ENCODE measurements at places on chromosomes 11 and 22.

GRCh38 chr11:43467958-43468357, 109.2 kb downstream of the TTC17 start:
- DNase-seq = no peak

DNA sequence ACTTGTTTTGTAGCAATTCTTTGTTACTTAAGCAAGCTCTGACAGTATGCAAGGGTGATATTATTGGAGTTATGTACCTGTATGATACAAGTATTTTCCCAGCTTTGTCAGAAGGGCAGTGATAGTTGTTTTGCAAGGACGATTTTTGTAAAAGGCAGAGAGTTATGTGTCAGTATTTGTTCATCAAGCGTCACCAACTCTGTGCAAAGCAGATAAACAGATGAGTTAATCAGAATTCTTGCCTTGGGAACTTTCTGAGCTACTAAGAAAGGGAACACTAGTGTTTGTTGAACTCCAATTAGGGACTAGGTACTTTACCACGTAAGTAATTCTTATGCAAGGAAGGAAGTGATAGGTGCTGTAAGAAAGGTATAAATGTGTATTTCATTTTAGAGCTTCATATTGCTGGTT, 1.4 kb downstream of the USP47 start:
- DNase-seq = peak; percentile 21

DNA sequence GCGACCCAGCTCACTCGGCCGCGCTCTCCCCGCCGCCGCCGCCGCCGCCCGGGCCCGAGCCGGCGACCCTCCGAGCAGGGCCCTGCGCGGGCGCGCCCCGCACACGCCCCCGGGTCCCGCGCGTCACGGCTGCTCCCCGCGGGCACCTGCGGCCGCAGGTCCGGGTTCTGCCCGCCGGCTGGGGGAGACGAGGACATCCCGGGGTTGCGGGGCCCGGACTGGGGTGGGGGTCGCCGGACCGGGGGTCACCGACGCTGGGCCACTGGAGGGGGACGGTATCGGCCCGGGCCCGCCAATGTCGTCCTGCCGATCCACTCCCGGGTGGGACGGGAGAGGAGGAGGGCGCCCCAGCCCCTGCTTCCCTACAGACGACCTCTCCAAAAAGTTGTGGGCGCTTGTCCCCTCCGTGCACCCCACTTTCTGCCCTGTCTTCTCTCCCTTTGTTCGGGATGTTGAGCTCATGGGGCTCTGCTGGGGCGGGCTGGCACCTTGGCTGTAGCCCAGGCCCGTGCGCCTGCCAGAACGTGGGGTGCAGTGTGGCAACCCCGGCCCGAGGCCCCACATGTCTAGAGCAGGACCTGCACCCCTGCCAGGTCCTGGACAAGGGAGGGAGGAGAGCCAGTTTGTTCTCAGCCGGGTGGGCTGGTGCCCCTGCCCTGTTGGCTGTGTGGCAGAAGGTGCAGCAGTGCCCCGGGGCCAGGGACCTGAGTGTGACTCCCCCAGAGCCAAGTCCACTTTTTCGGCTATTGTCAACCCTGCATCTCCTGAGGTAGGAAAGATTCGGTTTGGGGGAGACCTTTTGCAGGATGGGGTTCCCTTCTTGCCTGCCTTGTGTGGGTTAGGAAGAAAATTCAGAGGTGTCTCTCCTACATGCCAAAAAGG, 40.2 kb upstream of the CELSR1 start:
- DNase-seq = no peak

- no peak for DNase-seq
These were observed 8.5 kb upstream of the CCDC89 start for GRCh38 chr11:85694385-85694980.

DNA sequence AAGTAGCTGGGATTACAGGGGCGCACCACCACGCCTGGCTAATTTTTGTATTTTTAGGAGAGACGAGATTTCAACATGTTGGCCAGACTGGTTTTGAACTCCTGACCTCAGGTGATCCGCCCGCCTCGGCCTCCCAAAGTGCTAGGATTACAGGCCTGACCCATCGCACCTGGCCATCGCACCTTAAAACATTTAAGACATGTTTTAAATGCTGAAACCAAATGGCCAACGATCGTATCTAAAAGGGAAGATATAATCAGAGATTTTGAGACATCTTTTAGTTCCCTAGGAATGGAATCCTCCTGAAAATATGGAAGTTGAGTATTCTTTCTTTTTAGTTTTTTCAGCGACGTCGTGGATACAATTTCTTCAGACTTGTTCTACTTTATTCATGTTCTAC, 21.8 kb upstream of the APOBEC3A start:
- no peak for DNase-seq

DNA sequence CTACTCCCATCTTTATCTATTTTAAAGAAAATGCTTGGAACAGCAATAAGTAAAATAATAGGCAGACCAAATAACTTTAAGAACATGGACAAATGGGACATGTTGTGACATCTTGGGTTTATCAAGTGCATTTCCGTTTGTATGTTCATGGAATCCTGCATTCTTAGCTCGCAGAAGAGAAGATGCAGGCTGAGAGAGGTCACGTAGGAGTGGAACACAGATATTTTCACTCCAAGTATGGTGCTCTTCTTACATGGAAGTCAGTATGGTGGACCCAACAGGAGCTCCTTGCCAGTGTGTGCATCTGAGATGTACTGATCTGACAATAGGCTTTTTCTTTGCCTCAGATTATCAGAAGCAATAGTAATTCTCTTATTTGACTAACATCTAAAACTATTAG, 1.7 kb downstream of the E2F8 start:
- DNase-seq = no peak

DNA sequence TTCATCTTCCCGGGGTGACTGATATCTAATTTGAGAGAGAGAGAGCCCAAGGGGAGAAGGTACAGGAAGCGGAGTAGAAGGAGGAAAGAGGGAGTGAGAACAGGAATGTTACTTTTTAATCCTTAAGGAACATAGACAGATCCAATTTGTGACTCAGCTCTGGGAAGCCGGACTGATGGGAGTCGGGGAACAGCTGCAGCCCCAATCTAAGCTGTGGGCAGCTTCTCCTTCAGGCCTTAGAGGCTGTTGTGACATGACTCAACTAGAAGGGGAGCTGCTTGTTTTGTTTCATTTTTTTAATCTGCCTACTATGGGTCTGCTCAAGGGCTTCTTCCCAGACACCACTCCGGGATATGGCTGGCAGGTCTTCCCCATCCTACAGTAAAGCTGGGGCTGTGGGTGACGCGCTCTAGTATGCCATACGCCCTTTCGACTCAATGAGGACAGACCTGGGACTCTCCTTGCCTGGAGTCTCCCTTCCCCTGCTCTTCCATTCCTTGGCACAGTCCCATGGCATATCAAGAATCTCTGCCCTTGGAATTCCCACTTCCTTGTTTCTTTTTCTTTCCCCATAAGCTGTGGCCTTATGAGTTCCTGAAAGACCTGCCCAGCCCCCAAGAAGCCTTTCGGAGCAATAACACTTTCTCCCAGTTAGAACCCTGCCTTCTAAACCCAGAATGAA, 103.3 kb upstream of the AKIP1 start:
- no peak for DNase-seq

DNA sequence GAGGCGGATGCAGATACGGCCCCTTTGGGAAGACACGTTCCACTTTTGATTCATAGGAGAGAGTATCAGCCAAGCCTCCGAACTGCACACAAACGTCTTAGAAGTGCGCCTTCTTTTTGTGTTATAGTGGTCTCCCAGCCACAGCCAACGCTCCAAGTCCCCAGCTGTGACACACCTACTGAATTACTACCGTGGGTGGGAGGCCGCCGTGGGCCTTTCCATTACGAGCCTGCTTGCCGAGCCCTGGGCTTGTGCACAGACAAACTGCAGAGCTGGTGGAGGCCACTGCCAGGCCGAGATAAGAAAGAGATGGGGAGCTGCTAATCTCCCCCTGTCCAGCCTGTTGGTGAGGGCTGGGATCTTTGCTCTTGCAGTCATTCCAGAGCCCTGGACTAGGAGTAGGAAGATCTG, 761 bp downstream of the HMBS start:
- DNase-seq = peak; percentile 27

DNA sequence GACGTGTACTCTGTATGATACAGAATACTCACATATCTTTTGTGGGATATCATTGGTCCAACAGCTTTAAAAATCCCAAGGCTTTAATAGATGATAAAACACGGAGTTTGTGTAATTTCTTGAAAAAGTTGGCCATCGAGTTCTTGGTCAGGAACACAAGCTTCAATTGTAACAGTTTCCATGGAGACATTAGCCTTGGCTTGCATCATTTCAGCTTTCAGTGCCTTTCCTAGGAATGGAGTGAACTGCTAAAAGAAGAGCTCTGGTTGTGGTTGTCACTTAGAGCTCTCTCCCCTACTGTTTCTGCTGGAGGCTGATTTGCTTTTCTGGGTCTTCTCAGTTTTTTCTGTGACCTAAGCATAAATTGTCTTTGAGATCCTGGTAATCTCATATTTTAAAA, 14.2 kb downstream of the BMAL1 start:
- DNase-seq = no peak

DNA sequence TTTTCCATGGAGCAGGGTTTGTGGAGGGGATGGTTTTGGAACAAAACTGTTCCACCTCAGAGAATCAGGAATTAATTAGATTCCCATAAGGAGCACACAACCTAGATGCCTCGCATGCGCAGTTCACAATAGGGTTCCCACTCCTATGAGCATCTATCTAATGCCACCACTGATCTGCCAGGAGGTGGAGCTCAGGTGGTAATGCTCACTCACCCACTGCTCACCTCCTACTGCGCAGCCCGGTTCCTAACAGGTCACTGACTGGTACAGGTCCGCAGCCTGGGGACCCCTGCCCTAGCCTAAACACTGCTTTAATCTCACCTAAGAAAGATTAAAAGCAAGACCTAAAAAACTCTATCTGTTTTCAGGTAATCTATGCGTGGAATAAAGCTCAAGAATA, 553.0 kb downstream of the JRKL start:
- DNase-seq = no peak

- no peak for DNase-seq
These were observed 96.7 kb downstream of the LARGE1 start for GRCh38 chr22:33823552-33823951.

DNA sequence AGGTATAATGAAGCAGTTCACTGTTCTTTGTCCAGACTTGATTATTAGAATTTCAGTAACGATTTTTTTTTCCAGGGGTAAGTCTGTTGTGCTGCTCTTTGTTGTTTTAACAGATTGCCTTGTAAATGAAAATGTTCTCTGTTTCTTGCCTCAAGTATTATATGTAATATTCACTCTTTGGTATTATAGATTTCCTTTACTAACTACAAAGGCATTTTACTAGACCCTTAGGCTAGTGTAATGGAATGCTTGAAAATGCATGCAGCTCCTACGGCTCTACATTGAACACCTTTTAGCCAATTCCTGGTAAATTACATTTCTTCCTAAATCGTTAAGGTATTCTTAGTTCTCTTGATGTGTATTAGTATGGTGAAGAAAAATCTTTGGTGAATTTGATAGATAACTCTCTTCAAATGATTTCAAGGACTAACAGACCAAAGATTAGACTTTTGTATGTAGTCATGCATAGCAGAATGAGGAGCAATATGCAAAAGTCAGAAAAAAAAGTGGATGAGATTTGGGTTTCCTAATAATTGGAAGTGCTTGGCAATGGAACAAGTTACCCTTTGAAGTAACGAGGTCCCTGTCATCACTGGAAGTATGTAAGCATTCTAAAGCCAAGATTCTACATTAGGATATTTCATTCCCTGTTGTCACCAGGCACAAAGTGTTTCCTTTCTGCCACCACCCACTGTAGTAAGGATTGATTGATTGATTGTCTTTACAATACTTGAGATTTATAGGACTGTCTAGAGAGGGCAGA, 113.1 kb downstream of the DBX1 start:
- DNase-seq = no peak

DNA sequence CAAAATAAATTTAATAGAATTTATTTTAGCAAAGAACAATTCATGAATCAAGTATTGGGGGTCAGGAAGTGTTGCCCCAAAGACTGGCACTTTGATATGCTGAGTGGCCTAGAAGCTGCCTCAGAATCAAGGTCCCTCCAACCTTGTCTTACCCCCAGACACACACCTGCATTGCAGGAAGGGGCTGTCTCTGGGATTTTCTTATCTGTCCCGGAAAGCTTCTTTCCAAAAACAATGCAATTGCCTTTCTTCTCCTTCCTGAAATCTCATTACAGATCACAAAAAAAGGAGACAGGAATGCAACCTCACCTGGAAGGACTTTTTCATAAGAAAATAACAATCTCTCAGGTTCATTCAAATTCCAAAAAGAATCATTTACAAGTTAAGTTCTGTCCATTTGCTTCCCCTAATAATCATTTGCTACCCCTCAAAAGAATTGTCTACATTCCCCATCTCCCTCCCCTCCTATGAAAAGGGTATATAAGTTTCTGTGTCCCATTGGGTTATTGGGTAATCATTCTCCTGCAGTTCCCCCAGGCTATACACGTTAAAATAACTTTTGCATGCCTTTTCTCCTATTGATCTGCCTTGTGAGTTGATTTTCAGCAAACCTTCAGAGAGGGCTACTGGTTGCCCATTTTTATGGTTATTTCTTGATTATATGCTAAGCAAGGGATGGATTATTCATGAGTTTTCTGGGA, 21.3 kb downstream of the OR10A6 start:
- no peak for DNase-seq

GRCh38 chr11:19770277-19770676, 57.6 kb downstream of the NAV2 start:
- no peak for DNase-seq

DNA sequence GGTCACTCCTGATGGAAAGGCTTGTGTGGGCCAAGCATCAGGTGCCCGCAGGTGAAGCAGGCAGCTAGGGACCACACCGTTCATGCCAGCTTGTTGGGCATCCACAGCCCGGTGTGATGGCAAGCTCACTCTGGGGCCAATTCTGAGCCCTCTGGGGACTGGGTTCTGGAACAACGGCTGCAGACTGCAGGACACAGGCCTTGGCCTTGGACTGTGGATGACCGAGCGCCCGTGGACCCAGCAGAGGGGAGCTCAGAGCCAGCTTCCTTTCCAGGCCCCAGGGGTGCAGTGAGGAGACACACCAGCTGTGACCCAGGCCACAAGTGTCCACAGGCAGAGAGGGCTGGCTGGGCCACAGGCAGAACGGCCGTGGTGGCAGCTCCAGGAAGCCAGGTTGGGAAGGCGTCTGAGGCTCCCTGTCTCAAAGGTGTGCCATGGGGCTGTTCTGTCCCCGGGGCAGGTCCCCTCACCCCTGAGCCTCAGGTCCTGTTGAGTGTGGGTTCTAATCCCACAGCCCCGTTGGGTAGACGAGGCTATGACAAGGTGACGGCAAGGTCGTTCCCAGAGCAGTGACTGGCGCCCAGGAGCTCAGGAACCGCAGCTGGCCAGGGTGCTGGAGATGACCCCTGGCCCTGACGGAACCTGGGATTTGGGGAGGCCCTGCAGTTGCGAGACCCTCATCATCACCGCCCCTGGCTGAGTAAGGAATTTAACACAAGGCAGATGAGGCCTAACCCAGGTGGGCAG, 1079.4 kb downstream of the BRD1 start:
- DNase-seq = no peak

GRCh38 chr11:116194156-116194904, 578.5 kb downstream of the BUD13 start:
- DNase-seq = no peak
